CD4-positive, alpha-beta memory T cell (primary cell): ENCODE measurements at places on chromosomes 5 and 9.
A peak's percentile ranks its signal among the peaks of the same experiment; 100 is the strongest.

DNA sequence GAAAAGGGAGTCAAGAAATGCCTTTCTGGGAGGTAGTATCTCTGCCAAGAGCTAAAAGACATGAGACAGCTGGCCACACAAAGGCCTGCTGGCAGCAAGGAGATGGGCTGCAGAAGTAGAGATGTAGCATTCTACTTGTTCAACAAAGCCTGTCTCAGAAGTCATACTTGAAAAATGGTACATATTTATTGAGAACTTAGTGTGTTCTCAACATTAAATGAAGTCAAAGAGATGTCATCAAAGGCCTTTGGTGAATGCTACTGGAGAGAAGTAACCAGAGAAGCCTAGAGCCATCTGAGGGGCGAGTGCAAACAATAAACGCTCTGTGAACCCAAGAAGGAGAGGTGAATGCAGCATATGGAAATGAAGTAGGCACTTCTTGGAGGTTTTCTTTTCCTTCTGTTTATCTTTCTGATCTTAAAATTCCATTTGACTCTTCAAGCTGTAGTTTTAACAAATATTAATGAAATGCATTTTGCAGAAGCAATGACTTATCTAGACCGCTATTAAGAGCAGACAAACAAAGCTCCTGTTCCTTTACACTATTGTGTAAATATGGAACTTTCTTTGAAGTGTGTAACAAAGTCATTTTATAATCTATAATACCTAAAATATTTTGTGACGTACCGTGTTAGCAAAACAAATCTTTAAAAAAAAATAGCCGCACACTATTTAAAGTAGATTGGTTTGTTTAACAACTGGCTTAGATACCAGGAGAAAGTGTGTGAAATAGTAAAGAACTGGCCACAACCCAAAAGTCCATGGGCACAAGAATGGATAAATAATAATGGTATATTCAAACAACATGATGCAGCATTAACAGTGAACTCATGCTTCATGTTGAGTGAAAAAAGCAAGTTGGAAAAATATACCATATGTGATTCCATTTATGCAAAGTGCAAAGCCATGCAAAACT lies 70.2 kb downstream of the ZNF608 start:
- no peak for DNase-seq

DNA sequence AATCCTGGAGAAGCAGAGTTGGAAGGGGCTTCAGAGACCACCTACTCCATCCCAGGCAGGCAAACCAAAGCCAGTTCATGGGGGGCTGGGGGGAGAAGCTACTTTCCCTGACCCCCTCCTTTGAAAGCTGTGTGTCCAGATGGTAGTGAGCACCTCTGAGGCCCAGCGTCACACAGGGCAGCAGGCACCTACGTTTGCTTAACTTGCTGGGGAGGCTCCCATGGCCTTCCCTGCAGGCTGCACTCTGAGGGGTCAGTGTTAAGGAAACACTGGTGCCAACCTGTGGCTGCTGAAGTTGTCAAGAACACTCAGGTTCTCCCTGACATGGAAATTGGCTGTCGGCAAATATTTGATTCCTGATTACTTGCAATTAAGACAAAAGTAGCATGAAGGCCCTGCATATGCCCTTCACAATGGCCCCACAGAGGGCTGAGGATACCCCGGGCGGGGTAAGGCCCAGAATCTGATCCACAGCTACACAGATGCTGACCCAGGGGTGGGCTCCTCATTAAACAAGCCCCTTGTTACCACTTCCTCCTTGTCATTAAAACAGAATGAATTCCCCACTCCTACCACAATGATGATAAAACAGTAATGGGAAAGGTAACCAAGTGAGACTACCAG lies 208.5 kb downstream of the FSTL4 start:
- no peak for DNase-seq

- no peak for DNase-seq
Measured at GRCh38 chr9:107142896-107143603, 140.0 kb upstream of the RAD23B start.

- no peak for DNase-seq
Measured at GRCh38 chr5:42943931-42944631, 96.0 kb downstream of the ANXA2R start.

- DNase-seq: no peak
Measured at GRCh38 chr5:122772446-122772845, 2.4 kb upstream of the SNX2 start.

GRCh38 chr9:74277532-74277931 lies 219.6 kb upstream of the RORB start:
- DNase-seq: peak; percentile 62

- DNase-seq: no peak
Measured at GRCh38 chr9:35074141-35074540, 1.7 kb upstream of the VCP start.

DNA sequence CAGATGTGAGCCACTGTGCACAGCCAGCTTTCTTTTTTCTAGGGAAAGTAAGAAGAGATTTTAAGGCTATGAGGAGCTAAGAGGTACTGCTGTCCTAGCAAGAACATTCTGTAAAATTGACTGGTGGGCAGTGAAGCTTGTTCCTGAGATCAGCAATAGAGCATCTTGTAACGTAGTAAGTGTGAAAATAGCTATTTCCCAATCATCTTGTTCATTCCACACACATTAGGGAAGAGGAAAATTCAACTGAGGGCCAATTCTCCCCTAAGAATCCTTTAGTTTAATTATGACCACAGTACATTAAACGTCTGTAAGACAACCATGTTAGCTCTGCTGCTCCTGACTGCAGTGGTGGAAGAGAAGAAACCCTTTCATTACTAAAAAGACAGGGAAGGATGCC lies 246.2 kb downstream of the EFNA5 start:
- no peak for DNase-seq
